ENCODE measurements at places on chromosomes 11 and 22.

- no peak for DNase-seq
Measured at GRCh38 chr11:94455861-94456260, 37.8 kb downstream of the MRE11 start.

- no peak for DNase-seq
Measured at GRCh38 chr22:20434264-20434751, 3.3 kb downstream of the SCARF2 start.

DNA sequence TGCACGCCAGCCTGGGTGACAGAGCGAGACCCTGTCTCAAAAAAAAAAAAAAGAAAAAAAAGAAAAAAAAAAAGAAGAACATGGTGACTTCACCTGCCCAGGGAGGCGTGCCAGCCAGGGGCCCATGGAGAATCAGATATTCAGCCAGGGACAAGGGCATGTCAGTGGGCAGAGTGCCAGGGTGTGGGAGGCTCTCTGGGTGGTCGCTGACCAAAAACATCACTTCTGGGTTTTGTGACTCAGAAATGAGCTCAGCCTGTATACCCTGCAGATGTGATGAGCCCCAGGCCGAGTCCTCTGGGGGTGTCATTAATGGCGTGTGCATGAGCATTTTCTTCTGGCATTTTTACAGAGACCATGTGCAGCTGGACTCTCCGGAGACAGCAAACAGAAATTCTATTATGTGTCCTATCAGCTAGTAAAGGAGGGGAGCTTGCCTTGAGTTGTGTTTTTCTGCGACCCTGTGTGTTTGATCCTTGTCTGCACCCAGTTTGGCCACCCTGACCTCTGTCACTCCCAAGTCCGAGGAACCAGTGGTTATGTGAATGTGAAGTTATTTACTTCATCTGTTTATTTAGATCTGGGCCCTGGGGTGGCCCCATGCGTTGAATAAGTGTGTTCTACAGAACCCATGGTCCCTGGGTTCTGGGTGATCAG lies 53.6 kb downstream of the BCR start:
- DNase-seq = no peak

DNA sequence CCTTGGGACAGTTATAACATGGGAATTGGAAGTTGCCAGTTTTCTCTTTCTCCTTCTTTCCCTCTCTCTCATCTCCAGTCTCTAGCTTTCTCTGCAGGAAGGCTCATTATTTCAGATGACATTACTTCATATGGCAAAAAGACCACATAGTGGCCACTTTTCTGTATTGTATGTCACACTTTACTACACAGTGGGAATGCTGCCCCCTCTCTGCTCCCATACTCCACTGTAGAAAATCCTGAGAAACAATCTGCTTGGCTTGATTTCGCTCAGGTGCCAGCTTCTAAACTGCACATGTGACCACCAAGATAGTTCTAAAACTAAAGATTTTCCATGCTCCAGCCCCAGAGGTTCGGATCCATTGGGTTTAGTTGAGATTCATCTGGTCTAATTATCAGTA lies 860.7 kb upstream of the CCDC90B start:
- no peak for DNase-seq

- DNase-seq = no peak
Measured at GRCh38 chr11:103947546-103947919, 88.9 kb upstream of the DDI1 start.

DNA sequence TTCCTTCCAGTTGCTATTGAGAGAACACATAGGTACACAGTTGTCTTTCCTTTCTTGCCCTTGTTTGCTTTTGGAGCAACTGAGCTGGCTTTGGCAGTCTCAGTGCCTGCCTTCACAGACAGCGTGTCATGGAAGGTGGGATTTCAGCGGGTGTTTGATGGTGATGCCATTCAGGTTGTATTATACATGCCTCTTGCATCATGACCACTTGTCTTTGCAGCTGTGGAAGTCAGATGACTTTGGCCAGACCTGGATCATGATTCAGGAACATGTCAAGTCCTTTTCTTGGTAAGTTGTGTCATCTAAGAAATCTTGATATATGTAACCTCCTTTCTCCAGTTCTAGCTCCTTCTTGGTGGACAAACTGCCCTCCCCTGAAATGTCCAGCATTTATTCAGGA lies 37.1 kb upstream of the SORL1-AS1 start:
- no peak for DNase-seq

DNA sequence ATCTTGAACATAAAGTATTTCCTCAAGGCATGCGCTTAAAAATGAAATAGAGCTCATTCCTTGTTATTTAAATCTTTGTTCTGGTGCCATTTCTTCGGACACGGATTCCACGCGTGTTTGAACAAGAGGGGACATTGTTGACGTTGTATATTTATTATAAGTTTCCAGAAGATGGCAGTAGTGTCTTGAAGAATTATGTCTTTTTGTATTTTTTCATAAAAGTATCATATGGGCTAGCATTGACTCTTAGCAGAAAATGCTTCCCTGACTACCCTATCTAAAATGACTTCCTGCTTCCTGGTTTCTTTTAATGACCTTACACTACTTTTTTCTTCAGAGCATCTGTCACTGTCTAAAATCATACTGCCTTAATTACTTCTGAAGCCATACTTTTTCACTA lies 20.4 kb downstream of the BIRC2 start:
- no peak for DNase-seq

DNA sequence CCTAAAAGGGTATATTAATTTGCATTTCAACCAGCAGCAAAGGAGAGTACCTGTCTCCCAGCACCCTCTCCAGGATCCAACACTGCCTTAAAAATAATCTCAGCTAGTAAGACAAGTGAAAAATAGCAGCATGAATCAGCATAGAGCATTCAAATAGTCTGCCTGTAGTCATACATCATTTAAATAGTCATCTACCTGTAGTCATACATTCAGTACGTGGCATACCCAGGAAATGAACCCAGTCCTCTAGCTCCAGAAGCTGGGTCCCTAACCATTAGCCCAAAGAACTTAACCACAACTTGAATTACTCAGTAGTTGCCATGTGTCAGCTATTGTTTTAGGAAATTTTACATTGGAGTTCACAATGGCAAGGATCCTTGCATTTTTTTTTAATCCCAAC lies 9.3 kb downstream of the TENM4 start:
- DNase-seq = no peak

- no peak for DNase-seq
Measured at GRCh38 chr11:126518071-126518971, 162.8 kb downstream of the ST3GAL4 start.

- no peak for DNase-seq
Measured at GRCh38 chr11:117924631-117925170, 4.5 kb downstream of the TMPRSS13 start.

GRCh38 chr22:19879992-19880785 lies 25.5 kb upstream of the GNB1L start:
- no peak for DNase-seq

DNA sequence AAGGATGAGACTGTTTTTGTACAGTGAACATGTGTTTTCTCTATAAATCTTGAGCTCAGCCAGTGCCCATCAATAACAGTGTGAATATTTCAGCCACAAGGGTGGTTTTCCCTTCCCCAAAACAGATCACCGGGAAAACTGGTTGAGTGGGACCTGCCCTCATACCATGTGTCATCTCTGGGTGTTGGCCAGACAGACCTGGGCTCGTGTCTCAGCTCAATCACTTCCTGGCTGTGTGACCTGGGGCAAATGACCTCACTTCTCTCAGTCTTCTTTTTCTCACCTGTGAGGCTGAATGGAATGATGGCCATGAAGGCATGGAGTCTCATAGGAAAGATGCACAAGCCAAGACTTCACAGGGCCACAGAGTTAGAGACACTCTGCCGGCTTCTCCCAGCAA lies 74.7 kb downstream of the COMMD9 start:
- no peak for DNase-seq

DNA sequence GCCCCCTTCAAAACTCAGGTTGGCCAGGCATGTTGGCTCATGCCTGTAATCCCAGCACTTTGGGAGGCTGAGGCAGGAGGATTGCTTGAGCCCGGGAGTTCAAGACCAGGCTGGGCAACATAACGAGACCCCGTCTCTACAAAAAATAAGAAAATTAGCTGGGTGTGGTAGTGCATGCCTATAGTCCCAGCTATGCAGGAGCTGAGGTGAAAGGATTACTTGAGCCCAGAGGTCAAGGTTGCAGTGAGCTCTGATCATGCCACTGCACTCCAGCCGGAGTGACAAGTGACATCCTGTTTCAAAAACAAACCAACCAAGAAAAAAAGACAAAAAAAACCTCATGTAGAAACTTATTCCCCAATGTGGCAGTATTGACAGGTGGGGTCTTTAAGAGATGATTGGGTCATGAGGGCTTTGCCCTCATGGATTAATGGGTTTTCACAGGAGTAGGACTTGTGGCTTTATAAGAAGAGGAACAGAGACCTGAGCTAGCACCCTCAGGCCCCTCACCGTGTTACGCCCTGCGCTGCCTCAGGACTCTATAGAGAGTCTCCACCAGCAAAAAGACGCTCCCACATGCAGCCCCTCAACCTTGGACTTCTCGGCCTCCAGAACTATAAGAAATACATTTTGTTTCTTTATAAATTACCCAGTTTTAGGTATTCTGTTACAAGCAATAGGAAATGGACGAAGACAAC lies 22.3 kb downstream of the LAYN start:
- DNase-seq = no peak

DNA sequence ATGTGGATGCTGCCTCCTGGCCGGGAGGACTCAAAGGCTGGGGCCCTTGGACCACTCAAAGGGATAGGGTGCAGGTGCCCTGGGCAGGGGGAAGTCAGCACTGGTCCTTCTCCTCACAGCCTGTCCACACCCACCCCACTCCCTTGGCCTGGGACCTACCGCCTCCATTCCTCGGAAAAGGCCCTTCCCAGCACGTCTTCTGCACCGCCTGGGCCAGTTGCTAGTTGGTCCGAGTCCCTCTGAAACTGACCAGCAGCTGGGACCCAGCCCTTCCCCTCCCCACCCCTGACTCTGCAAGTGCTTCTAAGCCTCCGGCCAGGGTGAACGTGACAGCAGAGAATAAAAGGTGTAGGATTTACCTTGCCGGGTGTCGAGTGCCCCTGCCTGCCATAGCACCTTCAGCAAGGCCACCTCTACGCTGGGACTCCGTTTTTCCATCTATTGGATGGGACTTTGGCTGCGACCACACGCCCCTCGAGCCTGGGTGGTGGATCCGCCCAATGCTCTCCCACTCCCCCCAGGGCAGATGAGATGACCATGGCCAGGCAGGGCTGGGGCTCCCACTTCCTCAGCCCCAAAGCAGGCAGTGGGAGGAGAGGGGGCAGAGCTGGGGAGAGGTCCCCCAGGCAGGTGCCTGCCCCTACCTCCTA lies 37.3 kb downstream of the OSBPL5 start:
- DNase-seq = no peak

DNA sequence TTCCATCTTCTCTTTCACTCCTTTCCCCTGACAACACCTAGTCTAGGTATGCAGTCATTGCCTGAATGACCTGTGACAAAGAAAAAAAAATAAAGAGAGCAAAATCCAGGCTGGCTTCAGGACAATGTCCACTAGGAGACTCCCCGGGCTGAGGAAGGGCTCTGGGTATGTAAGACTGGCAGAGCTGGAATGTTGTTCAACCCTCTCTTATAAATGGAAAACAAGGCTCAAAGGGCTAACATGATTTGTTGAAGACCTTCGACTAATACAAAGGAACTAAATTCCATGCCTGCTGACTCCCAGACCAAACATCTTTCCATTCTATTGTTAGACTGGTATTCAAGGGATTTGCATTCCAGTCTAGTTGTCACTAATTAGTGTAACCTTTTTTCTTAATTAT lies 122.2 kb downstream of the ARL14EP start:
- DNase-seq = peak; percentile 65

- DNase-seq = no peak
Measured at GRCh38 chr11:116851626-116852025, 14.2 kb upstream of the APOA1 start.

DNA sequence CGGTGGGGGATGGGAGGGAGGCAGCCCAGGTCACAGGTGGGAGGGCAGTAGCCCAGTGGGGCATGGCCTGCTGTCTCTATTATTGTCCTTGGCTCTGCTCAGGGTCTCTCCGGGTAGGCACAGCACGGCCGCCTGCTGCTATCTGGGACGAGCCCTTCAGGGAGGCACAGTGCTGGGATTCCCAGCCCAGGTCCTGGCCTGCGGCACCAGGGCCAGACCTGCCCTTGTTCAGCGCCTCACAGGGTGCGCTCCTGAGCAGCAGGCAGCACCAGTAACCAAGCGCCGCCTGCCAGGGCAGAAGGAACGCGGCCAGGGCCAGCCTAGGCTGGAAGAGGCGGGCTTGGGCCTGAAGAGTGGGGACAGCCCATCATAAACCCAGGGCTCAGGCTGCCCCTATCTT lies 151.0 kb downstream of the MPPED1 start:
- no peak for DNase-seq

- DNase-seq = no peak
Measured at GRCh38 chr11:133123796-133124195, 408.5 kb downstream of the OPCML start.

DNA sequence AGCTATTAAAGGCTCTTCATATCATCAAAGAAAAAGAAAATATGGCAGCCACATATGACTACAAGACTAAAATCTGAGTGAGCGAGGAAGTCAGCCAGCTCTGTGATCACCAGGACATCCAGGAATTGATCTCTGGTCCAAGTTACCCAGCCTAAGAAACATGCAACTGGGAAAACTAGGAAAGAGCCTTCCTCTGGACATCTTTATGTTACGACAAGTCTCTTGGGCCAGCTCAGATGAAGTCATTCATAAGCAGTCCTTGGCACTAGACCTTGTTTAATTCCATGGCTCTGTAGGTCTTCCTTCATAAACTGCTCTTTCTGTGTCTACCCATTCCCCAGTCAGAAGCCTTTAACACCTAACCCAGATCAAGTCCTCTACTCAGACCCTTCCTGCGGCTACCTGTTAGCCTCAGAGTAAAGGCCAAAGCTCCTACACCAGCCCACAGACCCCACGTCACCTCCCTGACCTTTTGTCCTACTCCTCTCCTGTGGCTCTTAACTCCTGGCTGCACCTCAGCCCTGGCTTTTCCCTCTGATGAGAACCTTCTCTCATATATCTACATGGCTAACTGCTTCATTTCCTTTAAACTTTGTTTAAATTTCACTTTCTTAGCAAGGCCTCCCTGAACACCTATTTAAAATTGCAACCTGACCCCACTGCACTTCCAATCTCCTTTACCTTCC lies 134.0 kb downstream of the KIF18A start:
- DNase-seq = no peak

DNA sequence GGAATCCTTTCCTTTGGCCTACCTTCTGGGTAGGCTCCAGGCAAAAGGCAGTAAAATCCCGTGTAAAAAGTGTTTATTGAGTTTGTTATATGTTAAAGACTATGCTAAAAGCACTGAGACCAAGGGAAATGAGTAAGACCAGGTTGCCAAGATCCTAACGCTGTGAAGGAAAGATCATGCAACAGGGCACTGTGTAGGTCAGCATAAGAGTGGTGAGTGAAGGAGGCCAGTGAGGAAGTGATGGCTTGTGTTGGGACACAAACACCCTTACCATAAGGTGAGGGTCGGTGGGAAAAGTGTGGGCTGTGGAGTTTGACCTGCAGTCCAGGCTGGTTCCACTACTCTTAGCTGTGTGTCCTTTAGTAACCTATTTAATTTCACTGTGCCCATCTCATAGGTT lies 202.1 kb downstream of the DBX1 start:
- DNase-seq = no peak
